ENCODE measurements at places on chromosomes 13 and 19.

DNA sequence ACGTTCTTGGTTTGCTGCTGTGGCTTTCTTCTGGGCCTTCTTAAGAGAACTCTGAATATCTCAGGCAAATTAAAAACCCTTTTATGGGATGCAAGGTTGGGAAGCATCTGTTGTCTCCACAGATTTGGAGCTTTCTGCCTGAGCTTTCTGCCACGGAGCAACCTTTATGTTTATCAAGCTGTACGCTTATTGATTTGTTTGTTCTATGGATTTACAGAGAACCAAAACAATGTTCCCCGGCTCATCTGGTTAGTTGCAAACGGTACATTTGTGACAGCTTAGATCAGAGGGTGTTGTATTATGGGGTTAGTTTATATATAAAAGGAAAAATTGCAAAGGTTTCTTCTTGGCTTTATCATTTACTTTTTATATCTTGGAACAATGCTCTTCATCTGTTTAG is 479.6 kb downstream of the DIAPH3 start:
- no peak for DNase-seq

- no peak for DNase-seq
Observed at GRCh38 chr13:42751693-42752092, 29.7 kb upstream of the FAM216B start.

GRCh38 chr19:1259206-1259875 is 9.8 kb upstream of the CIRBP start:
- DNase-seq = peak; percentile 74

- no peak for DNase-seq
Observed at GRCh38 chr13:78680576-78681350, 21.8 kb upstream of the OBI1 start.

DNA sequence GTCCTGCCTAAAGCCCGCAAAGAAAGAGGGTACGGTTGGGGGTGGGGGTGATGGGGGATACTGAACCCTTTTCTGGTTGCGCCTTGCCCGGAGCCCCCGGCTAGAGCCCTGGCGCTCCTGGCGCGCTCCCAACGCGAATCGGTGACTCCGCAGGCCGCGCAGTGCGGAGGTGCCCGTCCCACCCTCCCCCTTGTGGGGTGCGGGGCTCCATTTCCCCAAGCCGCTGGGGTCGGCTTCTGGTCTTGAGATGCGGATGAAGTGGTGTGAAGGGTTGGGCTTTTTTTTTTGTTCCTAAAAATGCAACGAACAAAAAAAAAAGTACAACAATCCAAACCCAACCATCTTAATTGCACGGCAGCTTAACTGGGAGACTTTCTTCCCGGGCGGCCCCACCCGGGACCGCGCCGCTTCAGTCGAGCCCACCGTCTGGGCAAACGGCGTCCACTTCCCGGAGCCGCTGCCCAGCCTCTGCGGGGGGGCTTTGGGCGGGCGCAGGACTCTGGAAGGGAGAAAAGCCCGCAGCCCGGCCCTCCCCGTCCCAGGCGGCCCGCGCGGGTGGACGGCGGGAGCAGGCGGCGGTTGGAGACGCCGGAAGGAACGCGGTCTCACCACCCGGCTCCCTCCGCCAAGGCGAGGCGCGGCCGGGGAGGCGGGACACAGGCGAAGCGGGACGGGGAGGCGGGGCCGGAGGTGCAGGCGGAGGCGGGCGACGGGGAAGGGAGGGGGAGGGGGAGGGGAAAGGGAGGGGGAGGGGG is 504 bp upstream of the TRIM13 start:
- peak; percentile 93 for DNase-seq

DNA sequence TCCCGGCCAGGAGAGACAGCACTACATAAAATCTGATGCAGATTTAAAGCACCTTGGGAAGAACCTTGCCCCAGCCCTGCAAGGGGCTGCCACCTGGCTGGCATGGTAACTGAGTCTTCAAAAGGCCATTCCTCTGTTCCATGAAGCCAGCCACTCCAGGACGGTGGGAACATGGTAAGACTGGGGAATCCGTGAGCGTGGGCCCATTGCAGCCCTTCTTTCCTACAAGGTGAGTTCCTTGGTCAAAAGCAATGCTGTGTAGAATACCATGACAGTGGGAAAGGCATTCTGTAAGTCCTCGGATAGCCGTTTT is 121.3 kb downstream of the SOX1 start:
- no peak for DNase-seq

GRCh38 chr13:27186295-27186694 is 14.7 kb upstream of the USP12 start:
- DNase-seq = no peak

- no peak for DNase-seq
Observed at GRCh38 chr13:39881887-39882286, 226.4 kb downstream of the COG6 start.

GRCh38 chr13:109610517-109610916 is 175.9 kb downstream of the IRS2 start:
- DNase-seq = peak; percentile 43

DNA sequence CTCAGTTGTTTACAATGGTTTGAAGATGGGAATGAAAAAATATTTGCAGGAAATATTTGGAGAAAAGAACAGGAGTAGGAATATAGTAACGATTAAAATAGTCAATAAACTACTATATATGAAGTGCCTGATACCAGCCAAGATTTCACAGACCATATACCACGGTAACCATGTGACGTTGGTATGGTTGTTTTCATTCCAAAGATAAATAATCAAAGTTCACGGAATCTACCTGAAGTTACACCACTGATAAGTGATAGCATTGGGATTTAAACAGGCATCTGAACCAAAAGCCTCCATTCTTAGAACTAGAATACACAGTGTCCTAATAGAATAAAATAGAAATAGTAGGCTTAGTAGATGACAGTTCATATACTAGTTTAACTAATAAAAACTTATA is 123.5 kb downstream of the RBM26 start:
- no peak for DNase-seq

- no peak for DNase-seq
Observed at GRCh38 chr13:41497436-41497835, 40.1 kb downstream of the RGCC start.

Data from CD4-positive, alpha-beta T cell treated with Interleukin-6 for 4 hours (primary cell).